ENCODE measurements at places on chromosomes 1 and 21.

GRCh38 chr1:209768354-209768774 is 12.5 kb downstream of the TRAF3IP3 start:
- DNase-seq: no peak

DNA sequence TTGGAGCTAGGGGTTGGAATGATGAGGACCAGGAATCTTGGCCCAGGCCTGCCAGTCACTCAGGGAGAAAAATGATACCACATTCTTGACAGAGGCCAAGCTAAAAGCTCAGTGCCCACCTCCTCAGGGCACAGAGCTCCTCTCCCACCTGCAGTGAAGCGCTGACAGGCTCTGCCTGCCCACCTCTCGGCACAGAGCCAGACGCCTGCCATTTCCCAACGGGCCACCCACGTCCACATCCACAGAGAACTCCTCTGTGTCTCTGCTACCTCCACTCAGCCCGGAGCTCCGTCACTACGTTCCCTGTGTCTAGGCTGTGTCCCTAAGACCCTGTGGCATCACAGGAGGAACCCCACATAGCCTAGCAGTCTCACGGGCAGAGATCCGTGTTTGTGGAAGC is 60.8 kb downstream of the MRPL37 start:
- no peak for DNase-seq

DNA sequence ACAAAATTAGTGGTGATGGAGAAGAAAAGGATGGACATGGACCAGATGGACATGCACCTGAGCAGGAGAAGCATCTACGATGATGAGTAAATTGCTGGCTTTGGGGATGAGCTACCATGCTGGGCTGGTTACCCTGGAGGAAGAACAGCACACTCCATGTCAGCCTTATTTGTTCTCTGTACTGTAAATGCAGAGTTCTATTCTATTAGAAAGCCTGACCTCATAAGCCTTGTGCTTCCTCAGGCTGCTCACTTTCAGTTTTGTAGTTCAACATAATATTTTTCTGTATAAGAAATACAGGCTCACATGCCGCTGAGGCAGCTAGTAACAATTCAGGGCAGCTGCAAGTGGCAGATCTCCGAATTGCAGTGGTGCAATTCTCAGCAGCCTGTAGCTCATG is 249.6 kb downstream of the PLA2G4A start:
- DNase-seq: no peak

DNA sequence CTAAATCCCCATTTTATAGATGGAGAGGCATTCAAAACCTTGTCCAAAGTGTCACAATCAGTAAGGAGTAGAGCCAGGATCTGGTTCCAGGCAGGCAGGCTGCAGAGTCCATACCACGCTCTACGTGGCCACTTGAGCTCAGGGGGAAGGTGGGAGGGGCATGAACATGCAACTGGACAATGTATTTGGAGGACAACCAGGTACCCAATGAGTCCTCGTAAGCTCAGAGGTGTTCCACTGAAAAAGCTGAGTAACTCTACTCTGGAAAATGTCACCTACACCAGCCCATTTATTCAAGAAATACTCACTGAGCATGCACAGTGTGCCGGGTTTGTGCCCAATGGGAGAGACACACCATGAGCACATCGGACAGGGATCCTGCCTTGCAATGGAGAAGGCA is 11.2 kb upstream of the GUCA2B start:
- DNase-seq: no peak

DNA sequence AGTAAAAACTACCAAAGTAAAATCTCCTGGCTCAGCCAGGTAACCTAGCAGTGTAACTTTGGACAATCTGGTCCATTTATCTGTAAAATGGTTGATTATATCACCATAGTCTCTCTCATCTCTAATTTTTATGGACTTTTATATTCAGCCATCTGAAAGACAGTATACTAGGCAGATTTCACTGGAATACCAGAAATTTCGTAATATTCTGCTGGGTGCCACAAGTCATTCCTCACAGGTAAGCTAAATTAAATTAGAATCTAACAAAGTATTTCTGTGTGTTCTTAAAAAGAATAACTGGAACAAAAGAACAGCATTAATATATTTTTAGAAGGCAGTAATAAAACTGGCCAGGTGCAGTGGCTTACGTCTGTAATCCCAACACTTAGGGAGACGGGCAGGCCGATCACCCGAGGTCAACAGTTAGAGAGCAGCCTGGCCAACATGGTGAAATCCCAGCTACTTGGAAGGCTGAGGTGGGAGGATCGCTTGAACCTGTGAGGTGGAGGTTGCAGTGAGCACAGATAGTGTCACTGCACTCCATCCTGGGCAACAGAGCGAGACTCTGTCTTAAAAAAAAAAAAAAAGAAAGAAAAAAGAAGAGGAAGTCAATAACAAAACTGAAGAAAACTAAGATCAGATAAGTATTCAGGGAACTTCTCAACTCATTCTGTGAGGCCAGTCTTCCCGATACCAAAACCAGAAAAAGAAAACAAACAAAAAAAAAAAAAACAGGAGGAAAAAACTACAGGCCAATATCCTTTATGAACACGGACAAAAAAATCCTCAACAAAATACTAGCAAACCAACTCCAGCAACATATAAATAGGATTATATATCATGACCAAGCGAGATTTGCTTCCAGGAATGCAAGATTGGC is 35.9 kb downstream of the PIK3R3 start:
- no peak for DNase-seq

DNA sequence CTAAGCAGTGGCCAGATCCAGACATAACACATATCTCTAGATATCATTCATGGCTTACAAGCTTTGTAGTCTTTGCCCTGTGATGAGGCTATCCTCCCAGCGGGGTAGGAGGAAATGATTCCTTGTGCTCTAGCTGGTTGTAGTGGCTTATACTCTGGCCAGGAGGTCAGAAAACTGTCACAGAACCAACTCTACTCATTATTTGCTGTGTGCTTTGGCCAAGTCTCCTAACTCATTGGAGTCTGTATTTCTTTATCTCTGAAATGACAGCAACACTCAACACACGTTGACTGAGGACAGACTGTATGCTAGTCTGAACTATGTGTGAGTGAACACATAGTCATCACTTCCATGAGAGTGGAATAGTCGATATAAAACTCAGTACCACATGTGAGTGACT is 116.7 kb upstream of the F3 start:
- no peak for DNase-seq

- no peak for DNase-seq
These were observed 19.4 kb downstream of the CLIC6 start for GRCh38 chr21:34688145-34688544.

GRCh38 chr1:192489748-192490147 is 85.8 kb upstream of the RGS1 start:
- DNase-seq: no peak

- no peak for DNase-seq
These were observed 273.5 kb downstream of the COL11A1 start for GRCh38 chr1:102834688-102835320.

DNA sequence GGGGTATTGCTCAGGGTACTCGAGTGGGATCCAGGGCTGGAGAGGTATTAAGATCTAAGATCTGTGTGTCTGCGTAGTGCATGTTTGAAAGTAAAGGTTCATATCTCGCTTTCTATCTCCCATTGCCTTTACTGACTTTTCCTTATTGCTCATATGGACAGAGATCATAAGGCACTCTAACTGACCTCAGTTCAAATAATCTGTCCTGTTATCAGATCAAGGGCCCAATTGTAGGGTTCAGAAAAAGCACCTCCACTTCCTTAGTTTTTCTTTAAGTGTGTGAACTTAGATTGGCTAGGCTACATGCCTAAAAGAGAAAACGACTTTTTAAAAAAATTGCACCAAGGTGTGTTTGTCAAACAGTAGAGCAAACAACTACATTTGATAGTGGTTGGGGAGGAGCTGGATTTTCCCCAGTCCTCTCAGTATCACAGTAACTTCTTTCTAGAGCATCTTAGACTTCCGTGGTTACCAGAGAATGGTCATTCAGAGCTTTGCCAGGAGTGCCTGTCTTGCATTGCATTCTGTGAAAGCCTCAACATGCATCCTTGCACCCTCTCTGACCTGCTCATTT is 57.6 kb downstream of the LMO4 start:
- no peak for DNase-seq

DNA sequence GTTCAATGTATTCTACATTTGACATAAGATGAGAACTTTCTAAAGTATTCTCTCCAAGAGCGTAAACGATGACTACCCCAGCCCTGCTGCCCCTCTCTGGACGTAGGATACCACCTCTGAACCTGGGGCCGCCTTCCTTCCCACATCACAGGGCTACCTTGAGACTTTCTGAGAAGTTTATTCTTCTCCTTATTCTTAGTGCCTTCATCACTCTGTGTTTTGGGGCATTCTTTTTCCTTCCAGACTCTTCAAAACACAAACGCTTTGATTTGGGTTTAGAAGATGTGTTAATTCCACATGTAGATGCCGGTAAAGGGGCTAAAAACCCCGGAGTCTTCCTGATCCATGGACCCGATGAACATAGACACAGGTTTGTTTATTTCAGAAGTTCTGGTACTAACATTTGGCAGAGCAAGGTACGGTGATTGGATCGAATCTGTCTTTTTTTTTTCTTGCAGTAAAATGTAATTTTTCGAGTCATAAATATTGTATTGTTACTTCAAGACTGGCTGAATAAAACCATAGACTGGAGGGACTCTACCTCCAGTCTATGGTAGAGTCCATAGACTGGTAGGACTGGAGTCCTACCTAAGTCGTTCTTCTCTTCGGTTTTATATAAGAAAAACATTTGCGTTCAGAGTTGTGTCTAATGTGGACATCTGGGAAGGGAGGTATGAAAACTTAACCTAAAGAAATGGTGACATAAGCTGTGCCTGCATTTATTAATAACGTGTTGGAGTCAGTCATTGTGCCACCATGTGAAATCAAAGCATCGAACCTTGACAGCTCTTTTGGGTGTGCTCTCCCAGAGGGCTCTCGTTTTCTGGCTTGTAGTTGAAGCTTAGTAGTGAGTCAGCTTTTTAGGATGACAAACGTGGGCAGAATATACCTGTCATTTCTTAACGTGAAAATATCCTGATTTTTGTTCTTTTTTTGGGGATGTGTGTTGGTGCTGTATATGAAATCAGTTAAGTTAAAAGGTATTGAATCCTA is 1.2 kb downstream of the MAN1A2 start:
- DNase-seq: no peak

GRCh38 chr21:35128536-35128935 is 79.4 kb upstream of the RUNX1 start:
- DNase-seq: no peak

- no peak for DNase-seq
These were observed 53.6 kb upstream of the DMRTA2 start for GRCh38 chr1:50476800-50477199.

GRCh38 chr1:27116232-27116631 is 38.7 kb downstream of the SLC9A1 start:
- no peak for DNase-seq

GRCh38 chr1:98304888-98305287 is 356.6 kb upstream of the SNX7 start:
- no peak for DNase-seq

GRCh38 chr1:38819516-38819915 is 40.1 kb downstream of the RRAGC start:
- no peak for DNase-seq

GRCh38 chr1:207849646-207850045 is 61.3 kb downstream of the CD34 start:
- DNase-seq: no peak

- no peak for DNase-seq
These were observed 174.9 kb downstream of the IER5 start for GRCh38 chr1:181263444-181263843.

DNA sequence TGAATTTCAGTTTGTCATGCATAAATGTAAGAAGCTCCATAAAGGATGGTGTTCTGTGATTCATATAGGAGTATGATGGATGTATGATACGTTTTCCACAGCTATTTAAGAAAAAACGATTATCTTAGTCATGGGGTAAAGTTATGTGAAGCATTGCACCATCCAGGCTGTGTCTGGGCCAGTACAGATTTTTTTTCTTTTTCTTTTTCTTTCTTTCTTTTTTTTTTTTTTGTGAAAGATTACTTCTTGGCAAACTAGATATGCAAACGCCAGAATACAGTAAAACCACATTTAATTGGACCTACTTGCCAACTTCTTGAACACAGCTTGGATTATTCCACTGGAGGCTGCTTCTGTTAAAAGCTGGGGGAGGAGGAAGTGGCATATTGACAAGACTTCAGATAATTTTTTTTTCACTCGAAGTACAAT is 14.9 kb downstream of the ZBTB18 start:
- DNase-seq: no peak

DNA sequence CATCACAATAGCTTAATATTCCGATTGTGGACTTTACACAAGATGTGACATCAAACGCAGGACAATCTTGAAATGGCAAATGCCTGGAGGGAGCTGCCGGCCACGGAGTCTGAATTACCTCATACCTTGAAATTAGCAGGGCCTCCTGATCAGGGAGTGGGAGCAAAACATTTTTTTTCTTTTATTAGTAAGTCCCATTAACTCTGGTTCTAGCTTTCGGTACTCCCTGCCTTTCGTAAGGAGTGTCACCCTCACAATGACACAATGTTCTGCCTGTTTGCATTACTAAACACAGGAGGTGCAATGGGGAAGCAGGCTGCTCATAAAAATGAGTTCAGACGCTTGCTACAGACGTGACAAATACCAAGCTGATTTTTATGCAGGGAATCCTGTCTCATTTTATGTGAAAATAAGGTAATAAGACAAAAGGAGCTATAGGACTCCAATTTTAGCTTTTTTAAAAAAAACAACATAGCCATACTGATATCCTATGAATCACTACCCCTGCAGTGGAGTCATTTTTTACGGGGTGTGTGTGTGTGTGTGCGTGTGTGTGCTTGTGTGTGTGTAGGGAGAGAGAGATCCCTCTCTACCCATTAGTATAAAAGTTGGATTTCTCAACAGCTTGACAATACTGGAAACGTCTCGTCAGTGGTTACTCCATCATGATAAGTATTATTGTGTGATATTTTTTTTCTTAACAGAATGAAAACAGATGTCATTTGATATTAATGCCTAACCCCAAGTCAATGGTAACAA is 205.1 kb upstream of the RUNX1 start:
- DNase-seq: no peak

GRCh38 chr1:162385280-162385623 is 3.7 kb downstream of the C1orf226 start:
- no peak for DNase-seq

- no peak for DNase-seq
These were observed 40.0 kb upstream of the RGS7 start for GRCh38 chr1:241396747-241397681.

DNA sequence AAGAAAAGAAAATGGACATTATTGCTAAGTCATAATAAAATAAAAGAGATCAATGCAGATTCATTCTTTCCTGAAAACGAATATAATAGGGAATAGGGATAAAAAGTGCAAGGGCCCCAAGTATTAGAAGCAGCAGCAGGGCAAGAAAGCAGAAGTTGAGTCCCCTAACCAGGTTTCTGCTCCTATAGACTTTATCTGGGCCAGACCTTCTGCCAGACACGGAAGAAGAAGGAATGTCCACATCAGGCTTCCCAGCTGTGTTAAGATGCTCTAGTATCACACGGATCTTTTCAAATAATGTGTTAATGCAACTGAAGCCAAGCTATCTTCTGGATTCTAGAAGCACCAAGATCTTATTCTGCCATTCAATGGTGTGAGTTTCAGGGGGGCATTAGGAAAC is 26.9 kb downstream of the CD244 start:
- DNase-seq: no peak

Data from omental fat pad (tissue), 4 donors.